ENCODE measurements at places on chromosomes 3 and 15.

DNA sequence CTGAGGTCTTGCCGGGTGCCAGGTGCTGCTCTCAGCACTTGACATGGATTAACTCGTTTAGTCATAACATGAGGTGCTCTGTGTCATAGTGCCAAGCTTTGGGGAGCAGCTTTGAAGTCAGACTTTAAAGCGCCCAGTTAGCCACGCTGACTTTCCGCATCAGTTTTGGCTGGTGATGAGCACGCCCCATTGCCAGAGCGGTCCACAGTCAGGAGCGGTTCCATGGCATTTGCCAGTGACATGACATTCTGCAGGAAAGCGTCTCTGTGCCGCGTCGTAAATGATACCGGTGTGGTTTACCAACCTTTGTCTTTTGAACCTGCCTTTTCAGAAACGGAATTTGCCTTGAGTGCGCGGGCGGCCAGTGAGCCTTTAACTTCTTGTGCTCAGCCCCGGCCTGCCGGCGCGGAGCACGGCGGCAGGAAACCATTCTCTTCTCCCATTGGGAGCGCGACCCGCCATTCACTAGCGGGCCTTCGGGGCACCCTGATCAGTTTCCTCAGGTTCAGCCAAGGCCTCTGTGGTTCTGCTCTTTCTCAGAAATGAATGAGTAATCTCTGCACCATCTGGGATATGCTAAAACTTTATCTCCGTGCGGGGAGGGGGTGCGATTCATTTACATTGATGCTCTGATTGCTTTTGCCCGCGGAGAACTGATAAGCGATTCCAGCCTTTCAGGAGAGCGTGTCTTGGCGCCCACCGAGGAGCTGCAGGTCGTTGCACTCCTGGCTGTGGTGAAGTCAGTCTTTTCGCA is 1.7 kb upstream of the SLC2A2 start:
- DNase-seq = peak; percentile 88

GRCh38 chr3:49298511-49298910 is 21.5 kb upstream of the C3orf62 start:
- DNase-seq = no peak

GRCh38 chr3:70647094-70647493 is 334.7 kb upstream of the MDFIC2 start:
- no peak for DNase-seq

DNA sequence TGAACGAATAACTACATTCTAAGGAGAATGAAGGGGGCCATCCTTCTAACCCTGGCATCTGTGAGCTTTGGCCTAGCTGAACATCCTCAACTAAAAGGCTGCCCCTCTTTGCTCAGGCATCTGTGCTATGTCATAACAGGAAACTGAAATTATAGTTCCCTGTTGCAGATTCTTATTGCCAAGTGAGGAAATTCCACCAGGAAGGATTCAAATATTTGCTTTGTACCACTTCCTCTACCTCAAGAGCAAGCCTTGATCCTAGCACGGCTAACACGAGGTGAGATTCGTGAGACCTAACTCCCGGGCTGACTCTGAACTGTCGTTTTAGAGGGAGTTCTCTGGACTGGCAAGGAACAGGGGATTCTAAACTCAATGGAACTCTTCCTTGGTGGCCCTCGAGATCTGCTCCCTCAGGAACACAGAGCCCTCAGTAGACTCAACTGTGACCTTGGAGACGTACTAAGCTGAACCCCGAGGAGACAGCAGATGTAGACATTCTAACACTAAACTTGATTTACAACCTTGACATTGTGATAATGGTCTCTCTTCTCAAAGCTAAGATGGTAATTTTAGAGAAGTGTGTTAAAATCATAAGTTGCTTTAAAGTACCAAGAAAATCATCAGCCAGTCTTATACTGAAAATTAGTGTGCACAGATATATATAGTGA is 4.2 kb downstream of the SPG21 start:
- DNase-seq = peak; percentile 27

- DNase-seq = no peak
Observed at GRCh38 chr3:9403463-9403862, 6.0 kb downstream of the SETD5 start.

- no peak for DNase-seq
Observed at GRCh38 chr15:49286649-49287404, 116.8 kb downstream of the GALK2 start.

DNA sequence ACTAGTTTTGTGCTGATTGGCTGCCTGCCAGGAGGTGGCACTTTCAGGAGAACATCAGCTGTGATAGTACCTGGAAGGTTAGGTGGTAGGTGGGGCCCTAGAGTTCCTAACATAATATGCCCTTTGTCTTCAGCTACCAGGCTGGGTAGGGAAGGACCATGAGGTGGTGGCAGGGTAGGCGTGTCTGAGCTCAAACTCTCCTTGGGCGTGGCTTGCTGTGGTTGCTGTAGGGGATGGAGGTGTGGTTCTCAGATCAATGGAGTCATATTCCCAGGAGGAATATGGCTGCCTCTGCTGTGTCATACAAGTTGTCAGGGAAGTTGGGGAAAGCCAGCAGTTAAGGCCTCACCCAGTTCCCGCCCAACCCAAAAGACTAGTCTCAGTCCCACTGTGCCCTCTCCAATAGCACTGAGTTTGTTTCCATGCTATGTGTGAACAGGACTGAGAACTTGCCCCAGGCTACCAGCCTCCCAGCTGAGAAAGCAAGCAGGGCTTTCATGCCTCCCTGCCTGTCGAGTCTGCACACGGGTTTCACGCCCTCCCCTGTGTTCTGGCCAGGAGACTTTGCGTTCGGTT is 107.7 kb downstream of the CHCHD4 start:
- peak; percentile 76 for DNase-seq

DNA sequence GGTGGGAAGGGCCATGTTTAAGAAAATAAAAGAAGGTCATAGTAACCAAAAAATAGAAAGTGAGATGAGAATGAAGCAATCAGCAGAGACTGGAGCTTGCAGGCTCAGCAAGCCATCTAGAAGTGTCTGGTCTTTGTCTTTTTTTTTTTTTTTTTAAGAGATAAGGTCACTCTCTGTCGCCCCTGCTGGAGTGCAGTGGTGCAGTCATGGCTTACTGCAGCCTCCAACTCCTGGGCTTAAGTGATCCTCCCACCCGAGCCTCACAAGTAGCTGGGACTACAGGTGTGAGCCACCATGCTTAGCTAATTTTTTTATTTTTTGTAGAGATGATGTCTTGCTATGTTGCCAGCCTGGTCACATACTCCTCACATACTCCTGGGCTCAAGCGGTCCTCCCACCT is 36.2 kb downstream of the GXYLT2 start:
- DNase-seq = no peak

DNA sequence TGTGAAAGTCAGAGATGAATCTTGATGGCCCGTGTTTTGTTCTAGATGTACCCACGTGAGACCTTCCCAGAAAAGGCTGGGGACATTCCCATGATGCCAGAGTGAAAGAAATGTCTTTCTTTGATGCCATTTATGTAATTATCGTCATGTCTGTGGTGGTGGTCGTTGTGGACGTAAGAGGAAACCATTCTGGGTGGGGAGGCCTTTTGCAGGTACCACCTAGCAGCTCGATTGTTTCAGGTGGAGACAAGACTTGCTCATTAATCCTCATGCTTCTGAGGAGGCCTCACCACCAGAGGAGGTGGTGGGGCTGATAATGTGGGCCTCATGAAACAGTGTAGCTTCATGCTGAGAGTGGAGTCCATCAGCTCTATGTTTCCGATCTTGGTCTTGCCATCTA is 58.1 kb upstream of the USP3 start:
- DNase-seq = no peak

- no peak for DNase-seq
Observed at GRCh38 chr15:73956743-73957135, 30.5 kb downstream of the LOXL1 start.

DNA sequence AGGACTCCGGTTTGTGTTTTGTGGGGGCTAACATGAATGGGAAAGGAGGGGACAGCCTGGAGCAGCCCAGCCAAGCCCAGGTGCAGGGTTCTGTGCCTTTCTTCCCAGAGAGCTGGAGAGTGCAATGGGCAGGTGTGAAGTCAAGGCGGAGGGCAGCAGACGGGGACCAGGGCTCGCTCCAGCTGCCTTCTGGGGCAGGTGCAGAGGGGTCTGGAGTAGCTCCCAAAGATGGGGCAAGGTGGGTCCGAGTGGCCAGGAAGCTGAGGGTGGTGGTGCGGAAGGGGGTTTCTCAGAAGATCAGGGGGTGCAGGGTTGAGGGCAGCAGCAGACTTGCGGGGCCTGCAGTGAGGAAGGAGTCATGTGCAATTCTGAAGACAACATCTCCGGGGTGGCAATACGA is 158.9 kb downstream of the NSMCE3 start:
- DNase-seq = no peak

DNA sequence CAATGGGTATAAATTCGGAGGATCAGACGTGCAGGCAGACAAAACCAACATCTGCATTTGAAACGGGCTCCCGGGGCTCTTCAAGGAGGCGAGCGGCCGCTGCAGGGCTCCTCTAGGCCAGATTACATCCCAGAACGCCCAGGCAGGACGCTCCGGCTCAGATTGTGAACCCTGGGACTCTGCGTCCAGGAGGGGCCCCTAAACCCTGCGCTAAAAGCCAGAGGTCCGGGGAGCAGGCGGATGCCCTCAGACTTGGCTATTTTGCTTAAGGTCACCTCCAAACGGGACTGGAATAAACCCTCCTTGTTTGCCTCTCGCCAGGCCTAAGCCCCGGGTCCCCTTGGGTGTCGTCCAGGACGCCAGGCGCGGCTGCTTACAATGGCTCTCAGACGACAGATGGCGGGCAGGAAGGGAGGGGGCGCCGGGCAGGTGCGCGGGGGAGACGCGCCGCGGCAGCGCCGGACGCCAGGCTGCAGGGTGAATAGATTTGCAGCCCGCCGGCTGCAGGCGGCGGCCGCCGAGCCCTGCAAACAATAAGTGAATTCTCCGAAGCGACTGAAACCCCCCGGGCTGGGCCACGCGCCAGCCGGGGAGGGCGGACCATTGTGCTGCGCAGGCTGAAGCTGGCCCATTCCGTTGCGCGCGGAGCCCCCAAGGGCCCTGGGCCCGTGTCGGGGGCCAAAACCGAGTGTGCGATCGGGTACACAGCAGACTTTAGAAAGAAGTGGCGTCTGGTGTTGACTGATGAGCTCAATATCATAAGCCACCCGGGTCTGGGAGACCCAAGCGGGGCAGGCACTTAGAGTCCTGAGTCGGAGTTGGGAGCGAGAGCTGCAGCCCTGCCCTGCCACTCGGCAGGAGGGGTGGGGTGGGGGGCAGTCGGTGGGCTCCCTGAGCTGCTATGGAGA is 32.3 kb upstream of the AMOTL2 start:
- peak; percentile 69 for DNase-seq

DNA sequence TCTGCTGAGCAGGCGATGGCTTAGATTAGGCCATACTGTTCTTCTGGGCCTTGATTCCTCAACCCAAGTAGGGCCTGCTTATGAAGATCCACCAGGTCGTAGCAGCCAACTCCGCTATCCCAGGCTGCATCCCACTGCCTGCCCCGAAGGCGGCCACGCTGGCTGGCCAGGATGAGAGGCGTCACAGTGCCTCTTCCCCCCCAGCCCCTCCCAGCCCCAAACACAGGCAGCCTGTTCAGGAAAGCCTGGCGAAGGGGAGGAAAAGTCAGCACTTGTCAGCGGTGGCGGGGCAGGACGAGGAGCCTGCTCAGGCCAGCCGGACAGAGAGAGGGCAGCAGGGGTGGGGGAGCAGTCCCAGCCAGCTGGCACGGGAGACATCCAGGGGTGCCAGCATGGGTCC is 11.2 kb downstream of the PTH1R start:
- no peak for DNase-seq

GRCh38 chr15:42994546-42994945 is 74.0 kb upstream of the TTBK2 start:
- no peak for DNase-seq

DNA sequence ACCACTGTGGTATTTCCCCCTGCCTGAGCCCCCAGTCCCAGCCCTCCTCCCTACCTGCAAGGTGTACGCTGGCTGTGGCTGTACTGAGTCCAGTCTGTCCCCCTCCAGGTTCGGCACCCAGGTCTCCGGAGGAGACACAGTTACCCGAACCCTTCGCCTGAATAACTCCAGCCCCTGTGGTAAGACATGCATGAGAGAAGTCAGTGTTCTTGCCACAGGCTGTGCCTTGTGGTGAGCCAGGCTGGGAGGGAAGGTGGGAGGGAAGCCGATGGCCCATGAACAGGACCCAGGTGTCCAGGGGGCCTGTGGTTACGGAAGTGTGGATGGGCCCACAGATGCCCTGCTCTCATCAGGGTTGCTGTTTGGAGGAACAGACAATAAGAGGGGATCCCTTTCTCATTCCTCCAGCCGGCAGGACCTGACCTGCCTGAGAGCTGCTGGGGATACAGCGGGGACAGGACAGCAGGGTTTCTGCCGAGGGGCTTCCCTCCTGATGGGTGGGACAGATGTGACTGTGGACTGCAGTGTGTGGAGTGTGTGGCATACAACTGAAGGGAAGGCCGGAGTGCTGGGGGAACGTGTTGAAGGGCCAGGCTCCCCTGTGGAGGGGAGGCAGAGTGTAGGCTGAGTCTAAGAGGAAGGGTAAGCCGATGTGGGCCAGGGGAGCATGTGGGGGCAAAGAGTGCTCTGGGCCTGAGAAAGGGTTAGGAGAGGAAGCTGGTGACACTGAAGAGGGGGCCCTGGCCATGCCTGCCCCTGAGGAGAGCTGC is 21.9 kb downstream of the ACAA1 start:
- no peak for DNase-seq

DNA sequence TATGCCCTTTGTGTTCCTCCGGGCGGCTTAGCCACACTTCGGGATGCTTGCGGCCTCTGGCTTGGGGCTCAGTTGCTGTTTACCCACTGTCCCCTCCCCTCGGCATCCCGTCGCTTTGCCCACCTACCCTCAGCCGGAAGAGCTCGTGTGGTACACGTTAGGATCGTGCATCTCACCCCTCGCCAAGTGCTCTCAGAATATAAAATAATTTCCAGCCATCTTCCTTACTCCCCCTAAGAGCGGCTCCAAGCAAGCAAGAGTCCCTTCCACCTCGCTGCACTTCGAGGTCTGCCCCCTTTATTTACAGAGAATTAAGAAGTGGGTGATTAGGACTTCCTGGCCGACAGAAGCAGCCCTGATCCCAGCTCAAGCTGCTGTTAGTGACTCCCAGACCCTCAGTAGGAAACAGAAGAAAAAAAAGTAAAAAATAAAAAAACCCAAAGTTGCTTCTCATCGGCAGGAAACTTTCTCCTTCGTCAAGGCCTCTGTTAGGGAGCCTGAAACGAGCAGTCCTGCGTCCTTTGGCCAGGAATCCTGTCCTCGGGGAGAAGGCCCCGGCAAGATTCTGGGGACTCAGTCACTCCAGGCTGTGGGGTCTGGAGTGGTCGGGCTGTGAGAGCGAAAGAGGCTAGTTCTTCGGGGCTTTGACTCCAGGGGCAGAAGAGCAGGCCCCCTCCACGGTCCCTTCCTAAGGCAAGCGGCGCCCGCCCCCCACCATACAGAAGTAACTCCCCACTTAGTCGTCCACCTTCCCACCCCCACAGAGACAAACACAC is 3.0 kb downstream of the MEIS2 start:
- no peak for DNase-seq

- DNase-seq = no peak
Observed at GRCh38 chr3:184325715-184326369, 11.4 kb downstream of the EIF4G1 start.

GRCh38 chr3:42276141-42277132 is 10.5 kb upstream of the CCK start:
- DNase-seq = no peak

DNA sequence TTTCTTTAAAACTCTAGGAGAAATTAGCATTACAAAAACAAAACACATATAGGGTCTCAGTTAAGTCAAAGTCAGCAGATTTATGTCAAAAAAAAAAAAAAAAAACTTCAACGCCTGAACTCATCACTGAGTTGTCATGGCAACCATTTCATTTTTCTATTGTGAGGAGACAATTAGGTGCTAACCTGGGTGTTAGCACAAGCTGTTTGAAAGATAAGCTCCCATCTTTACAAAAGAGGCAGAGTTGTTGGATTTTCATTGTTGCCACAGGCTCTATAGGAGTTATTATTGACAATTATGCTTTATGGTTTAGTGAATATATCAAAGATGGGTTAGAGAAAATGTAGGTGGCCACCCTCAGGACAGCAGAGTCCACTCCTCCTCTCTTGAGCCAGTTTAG is 806.9 kb downstream of the GRM7 start:
- no peak for DNase-seq

Measured in small intestine (tissue), 16 donors.